ENCODE measurements at places on chromosomes 6 and 20.

- no peak for DNase-seq
These were observed 47.6 kb downstream of the ZDHHC14 start for GRCh38 chr6:157428427-157429202.

- no peak for DNase-seq
These were observed 14.9 kb upstream of the UBE2V1 start for GRCh38 chr20:50127587-50128519.

GRCh38 chr20:54305421-54305820, 97.5 kb downstream of the PFDN4 start:
- no peak for DNase-seq

GRCh38 chr6:32218167-32218566, 5.7 kb downstream of the NOTCH4 start:
- DNase-seq, result no peak

DNA sequence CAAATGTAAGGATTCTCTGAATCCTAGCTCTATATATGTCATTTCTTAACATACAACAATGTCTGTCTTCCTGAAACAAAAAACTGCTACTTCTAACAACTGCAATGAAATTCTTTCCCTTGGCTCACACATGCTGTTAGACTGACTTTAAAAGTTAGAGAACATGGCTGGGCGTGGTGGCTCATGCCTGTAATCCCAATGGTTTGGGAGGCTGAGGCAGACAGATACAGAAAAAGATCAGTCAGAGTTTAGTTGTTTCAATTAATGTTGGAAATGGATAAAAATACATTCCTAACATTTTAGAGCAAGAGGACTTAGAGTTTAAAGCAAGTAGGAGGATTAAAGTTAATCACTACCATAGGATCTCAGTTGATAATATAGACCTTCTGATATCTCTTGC, 28.7 kb upstream of the KIAA1586 start:
- no peak for DNase-seq

GRCh38 chr20:63191400-63191799, 24.5 kb downstream of the YTHDF1 start:
- DNase-seq, result no peak

GRCh38 chr20:20743511-20744169, 31.2 kb upstream of the RALGAPA2 start:
- DNase-seq, result no peak

DNA sequence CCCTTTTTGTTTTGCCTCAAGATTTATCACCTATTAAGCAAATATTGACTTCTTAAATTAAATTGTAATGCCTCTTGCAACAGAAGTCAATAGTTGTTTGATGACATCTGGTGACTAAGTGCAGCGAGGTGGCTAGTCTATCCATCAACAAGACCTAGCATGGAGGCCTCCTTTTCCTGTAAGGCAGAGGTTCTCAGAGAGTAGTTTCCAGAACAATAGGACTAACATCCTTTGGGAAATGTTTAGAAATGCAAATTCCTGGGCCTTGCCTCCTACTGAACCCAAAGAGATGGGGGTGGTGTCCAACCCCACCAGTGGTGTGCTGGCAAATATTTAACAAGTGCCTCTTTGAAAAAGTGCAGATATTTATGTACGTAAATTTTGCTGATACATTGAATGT, 143.7 kb downstream of the SCP2D1 start:
- no peak for DNase-seq

GRCh38 chr6:143755301-143755744, 77.6 kb downstream of the PHACTR2 start:
- DNase-seq, result no peak

DNA sequence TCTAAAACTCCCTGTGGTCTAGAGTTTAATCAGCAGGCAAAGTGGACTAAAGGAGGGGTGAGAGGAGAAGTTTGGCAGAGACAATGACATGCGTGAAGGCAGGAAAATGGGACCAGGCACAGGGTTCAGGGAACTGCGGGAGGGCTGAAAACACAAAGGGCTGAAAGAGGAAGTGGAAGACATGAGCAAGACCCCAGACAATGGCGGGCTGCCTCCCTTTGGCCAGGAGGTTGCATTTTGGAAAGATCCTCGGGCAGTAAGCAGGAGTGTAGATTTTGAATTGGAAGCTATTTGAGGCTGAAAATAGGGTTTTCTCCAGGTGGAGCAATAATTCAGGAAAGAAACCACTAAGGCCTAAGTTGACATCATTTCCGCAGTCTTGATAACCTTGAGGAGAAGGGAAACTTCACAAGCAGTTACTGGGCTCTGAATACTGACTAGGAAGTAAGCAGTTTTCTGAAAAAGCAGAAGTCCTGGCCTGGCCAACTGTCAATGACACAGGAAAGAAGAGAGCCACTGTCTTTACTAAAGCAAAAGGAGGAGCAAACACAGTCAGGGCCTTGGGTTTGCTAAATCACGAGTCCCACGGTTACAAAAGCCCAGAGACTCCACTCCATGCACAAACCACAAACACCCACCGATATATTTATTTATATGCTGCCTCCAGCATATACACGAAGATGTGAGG, 3.4 kb downstream of the LY86 start:
- no peak for DNase-seq

GRCh38 chr6:16108921-16109658, 19.8 kb upstream of the MYLIP start:
- DNase-seq, result no peak

- DNase-seq, result no peak
These were observed 21.8 kb upstream of the SRF start for GRCh38 chr6:43149265-43149664.

GRCh38 chr6:132797951-132798868, at the start of gene SLC18B1:
SLC18B1 (minus strand) TSS chr6:132798637; CDS start chr6:132798456, 181 bp downstream.
- DNase-seq, result peak; percentile 59

DNA sequence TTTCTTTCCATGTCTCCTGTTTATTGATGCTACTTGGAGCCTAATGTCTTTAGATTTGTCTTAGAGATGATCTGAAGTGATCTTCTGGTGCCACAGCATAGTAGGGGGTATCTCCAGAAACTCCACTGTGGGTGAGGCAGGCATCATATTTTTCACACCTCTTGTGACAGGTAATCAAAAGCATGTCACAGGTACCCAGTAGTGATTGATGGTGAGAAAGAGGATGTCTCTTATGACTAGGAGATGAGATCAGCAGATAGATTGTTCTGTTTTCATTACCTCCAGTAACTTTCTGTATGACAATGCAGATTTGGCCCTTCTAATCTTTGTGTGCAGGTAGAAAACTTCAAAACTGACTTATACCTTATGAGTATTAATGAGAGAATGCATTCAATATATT, 13.5 kb downstream of the NCOA7 start:
- DNase-seq, result no peak

GRCh38 chr6:166954118-166954713, 2.1 kb downstream of the RNASET2 start:
- DNase-seq, result no peak

GRCh38 chr20:8524101-8525016, 392.3 kb downstream of the PLCB1 start:
- DNase-seq, result no peak

GRCh38 chr6:56949265-56949664, 5.6 kb upstream of the BEND6 start:
- DNase-seq, result no peak

- no peak for DNase-seq
These were observed 4.2 kb downstream of the OR2A4 start for GRCh38 chr6:131696956-131697355.

- DNase-seq, result no peak
These were observed 31.8 kb downstream of the CNKSR3 start for GRCh38 chr6:154478701-154479060.

GRCh38 chr20:63830841-63831588, at the start of gene ZBTB46:
ZBTB46 (minus strand) TSS chr20:63831264; CDS start chr20:63790757, 40,507 bp downstream.
- no peak for DNase-seq

GRCh38 chr20:36501367-36502006, 39.8 kb upstream of the MYL9 start:
- DNase-seq, result no peak

DNA sequence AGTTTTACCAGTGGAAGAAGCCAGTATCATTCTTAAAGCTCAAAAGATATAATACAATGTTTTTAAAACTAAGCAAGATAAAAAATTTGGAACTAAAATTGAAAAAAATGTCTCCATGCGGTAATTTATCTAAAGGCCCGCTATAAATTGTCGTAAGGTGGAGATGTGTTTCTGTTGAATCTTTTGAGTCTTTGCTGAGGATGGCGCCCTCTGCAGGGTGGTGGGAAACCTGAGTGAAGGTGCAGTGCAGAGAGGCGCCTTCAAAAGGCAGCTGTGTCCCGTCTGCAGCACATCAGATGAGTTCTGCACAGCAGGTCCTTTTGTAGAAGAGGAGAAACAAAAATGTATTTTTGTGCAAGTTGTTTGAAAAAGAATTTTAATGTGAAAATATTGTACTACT, 29.4 kb upstream of the KIF25 start:
- DNase-seq, result no peak

DNA sequence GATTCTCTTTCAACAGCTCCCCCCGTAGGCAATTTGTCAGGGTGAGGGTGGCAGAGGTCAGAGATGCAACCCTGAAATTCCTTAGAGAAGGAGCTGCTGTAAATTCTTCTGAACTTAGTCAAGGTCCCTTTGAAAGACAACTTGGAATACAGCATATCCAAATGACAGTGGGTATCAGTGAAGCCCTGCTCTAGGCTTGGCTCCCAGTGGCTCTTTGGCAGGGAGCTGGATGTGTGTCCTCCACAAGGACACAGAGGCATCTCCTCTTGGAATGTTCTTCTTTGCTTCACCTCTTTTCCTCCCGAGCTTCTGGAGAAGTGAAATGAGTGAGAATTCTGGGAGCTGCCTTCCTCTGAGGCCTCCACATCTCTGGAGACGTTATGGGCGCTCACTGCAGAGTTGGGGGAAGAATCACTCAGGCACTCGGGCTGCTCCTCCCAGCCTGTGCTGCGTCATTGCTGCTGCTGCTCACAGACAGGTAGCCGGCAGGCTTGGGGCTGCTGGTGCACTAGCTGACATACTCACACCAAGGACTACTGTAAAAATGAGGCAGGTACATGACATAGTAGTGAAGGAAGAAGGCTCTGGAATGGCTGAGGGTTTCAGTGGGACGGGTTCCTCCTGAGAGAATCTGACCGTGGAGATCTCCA, 34.1 kb downstream of the DYNLT1 start:
- DNase-seq, result no peak

GRCh38 chr6:111766201-111766857, 106.9 kb downstream of the FYN start:
- DNase-seq, result no peak

DNA sequence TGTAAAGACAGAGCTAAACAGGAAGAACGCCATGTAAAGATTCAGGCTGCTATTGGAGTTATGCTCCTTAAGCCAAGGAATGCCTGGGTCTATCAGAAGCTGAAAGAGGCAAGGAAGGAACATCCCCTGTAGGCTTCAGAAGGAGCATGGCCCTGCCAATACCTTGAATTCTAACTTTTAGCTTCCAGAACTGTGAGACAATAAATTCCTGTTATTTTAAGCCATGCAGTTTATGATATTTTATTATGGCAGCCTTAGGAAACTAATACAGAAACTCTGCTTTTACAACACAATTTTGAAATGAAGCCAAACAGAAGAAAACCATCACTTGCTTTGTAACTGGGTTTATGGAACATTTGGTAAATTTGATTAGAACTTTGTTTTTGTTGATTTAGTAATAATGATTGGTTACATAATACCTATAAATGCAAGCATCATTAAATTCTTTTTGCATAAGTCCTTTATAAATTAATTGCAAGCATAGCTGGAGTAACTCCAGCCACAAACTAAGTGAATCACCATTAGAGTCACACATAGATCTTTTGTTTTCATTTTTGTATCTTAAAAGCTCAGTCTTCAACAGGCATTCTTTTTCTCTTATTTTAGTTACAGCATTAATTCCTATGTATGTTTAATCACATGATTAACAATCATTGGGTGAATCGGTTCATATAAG, 33.5 kb upstream of the TSPYL1 start:
- DNase-seq, result no peak

- DNase-seq, result no peak
These were observed 55.6 kb downstream of the FILIP1 start for GRCh38 chr6:75438013-75438431.

DNA sequence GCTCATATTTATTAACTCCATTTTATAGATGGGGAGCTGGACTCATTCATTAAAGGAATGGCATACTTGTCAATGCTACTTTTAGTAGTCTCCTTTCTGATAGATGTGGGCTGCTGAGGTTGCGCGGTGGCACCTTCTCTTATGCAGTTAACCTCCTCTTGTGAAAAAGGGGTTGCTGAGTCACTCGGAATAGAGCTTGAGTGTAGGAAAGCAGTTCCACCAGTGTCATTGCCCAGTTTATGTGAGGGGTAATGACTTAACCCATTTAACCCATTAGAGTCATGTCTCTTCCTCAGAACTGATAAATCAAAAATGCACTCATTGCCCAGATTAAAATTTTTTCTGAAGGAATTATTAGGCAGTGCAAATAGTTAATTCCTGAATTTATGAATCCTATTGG, 6.3 kb downstream of the MAPK14 start:
- no peak for DNase-seq

DNA sequence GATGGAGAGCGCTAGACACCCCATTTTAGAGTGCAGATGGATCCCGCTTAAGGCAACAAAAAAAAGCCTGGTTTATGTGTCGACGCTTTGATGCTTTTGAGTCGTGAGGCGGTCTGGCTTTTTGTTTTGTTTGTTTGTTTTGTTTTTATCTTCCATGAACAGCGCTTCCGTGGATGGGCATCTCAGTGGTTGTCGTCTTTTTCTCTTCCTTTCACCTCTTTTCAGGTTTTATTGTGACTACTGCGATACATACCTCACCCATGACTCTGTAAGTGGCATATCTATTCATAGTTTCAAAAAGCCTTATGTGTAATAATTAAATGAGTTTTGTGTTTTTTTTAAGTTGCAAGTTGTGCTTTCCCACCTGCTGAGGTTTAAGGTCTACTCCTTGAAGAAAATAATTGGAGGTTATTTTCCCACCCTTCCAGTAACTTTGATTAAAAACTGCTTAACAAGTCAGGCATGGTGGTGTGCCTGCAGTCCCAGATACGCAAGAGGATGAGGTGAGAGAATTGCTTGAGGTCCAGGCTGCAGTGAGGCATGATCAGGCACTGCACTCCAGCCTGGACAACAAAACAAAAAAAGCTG, 476 bp downstream of the SNRPC start:
- DNase-seq, result no peak

- no peak for DNase-seq
These were observed 32.0 kb upstream of the KATNA1 start for GRCh38 chr6:149680503-149680902.

GRCh38 chr6:27593861-27594260, 121.0 kb upstream of the ZNF184 start:
- no peak for DNase-seq

- DNase-seq, result no peak
These were observed 96.9 kb upstream of the FOXO3 start for GRCh38 chr6:108463784-108464183.

- DNase-seq, result peak; percentile 7
These were observed 206.4 kb upstream of the CITED2 start for GRCh38 chr6:139580592-139581484.
